ENCODE measurements at places on chromosomes 3 and 15.

- no peak for DNase-seq
Measured at GRCh38 chr3:189567766-189568420, 63.3 kb upstream of the TP63 start.

DNA sequence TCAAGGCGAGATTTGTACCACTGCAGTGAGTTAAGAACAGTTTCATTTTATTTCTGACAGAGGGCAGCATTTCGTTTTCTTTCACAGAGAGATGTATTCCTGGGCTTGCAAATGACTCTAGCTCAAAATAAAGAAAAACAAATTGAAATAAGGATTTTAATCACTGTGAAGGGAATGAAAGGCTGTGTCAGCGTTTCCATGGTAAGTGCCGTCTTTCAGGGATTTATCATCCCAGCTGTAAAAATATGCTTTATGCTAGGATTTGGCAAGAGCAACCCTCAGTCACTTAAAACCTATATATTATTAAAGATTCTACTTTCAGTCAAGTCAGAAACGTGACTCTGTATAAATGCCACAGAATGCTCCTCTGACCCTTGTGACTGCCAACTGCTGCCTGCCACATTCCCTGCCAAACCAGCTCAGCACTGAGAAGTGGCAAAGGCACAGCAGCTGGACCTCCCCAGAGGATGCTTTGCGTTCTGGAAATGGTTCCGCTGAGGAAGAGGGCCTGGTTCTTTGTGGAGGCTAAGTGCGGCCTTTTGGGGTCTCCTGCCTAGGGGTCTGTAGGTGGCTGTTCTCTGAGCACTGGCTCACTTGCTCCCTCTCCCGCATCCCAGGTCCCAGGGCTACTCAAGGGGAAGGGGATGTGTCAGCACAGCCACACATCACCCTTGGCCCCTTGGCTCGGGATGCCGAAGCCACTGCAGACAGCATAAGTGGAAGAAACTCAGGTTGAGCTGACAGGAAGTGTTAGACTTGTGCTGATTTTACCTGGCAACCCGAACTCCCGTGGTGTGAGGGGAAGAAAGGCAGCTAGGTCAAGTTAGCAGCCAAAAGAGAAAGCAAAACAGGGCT, 56.6 kb upstream of the POMGNT2 start:
- no peak for DNase-seq

DNA sequence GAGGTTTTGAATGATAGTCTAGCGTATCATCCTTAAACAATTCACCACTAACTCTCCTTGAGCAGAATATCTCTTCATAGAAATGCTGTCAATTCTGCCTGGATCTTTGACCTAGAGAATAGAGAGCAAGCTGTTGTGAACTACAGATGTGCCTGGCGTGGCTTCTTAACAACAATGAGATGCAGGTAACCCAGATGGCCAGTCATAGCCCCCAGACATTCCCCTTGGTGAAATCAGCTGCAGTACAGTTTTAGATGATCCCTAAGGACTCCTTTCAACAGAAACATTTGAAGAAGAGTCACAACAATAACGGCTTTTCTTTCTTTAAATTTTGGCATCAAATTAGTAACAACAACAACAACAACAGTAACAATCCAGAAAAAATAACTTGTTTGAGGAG, 1041.3 kb downstream of the ROBO1 start:
- DNase-seq: no peak

- DNase-seq: no peak
Measured at GRCh38 chr3:29503958-29504357, 223.1 kb downstream of the RBMS3 start.

DNA sequence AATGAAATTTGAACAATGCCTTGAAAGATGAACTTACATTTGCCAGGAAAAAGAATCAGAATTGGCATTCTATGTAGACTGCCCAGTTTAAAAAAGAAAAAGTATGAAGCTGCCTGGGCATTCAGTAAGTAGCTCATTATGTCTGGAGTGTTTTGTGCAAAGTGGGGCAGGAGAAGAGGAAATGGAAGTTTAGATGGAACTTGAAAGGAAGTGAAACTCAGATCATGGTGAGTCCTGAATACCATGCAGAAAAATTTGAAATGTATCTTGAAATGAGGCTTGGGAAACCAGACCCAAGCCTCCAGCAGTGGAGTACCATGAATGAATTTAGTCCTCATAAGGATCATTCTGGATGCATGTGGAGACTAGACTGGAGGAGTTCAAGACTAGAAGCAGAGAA, 4.8 kb upstream of the MORC1 start:
- no peak for DNase-seq

DNA sequence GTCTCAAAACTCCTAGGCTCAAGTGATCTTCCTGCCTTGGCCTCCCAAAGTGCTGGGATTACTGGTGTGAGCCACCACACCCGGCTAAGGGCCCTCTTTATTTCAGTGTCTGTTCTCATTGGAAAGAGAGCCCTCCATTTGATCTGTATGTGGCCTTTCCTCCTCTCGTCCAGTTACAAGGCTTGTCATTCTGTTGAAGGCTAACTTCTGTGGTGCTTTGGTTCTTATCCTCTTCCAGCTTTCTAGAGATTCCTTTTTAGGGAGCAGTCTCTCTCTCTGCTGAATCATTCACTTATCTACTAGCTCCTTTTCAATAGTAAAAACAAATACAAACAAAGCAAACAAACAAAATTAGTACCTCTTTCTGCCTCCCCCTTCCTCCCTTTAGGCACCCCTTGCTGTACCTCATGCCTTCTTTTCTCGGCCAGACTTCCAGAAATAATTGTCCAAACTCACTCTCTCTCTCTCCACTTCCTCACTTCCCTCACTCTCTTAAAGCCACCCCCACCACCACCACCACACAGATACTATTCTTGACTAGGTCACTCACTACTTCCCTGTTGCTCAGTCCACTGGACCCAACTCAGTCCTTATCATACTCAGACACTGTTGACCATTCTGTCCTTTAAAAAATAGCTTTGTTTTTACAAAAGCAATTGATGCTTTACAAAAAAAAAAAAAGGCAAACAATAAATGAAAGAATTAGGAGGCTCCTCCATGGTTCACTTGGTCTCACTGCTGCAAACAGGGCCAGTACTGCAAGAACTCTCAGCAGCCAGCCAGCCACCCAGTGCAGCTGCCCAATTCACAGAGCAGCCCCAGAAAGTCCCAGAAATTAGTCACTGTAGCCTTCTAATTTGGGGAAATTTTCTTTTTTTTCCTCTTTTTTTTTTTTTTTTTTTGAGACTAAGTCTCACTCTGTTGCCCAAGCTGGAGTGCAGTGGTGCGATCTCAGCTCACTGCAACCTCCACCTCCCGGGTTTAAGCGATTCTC, 31.7 kb upstream of the RAB11A start:
- no peak for DNase-seq

DNA sequence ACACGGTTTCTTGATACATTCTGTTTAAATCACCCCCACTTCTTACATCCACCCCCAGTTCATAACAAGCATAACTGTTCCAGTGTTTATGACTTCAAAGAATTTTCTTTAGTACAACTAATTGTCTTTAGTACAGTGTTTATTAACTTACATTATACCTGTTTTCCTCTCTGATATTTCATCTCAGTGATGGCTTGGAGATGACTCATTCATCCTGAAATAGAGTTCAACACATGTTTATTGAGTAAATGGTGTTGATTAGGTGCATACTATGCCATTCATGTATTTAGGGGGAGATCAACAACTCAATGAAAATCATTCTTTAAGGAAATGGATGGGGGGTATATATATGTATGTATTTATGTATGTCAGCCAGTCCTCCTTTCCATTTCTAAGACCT, 21.7 kb upstream of the UTS2B start:
- no peak for DNase-seq

- DNase-seq: no peak
Measured at GRCh38 chr3:193870376-193871219, 265.4 kb upstream of the HES1 start.

DNA sequence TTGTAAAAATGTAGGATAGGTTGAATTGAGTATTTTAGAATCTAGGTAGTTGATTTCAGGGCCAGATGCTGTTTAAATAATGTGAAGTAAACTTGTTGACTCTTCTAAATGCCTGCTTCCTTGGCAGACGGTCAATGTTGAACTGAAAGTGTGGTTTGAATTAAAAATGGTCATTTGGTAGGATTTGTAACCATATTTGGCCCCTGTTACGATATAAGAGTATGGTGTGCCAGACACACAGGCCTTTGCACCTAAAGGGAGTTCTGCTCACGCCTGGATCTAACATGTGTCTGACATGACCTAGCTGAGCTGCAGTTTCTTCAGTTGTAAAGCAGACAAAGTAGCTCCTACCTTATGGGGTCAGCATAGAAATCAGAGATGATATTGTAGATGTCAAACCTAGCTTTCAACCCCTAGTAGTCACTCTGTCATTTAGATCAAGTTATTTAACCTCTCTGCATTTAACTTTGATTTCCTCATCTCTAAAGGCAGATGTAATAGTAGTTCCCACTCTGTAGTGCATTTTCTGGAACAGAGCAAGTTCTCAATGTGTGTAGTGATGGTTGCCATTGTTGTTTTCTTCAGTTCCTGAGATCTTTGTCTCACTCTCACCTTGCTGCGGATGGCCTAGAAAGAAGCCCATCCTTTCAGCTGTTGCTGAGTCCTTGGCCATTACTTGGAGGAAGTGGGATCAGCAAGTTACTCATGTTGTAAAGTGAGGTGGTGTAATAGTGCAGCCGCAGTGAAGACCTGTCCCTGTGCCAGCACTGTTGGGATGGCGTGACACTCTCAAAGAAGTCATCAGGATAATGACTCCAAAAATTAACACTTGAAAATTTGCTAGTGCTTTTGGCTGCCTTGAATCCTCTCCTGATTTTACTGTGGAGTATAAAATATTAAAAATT, 90.2 kb downstream of the GHSR start:
- no peak for DNase-seq

GRCh38 chr3:100407977-100408532, 6.7 kb downstream of the LNP1 start:
- no peak for DNase-seq

DNA sequence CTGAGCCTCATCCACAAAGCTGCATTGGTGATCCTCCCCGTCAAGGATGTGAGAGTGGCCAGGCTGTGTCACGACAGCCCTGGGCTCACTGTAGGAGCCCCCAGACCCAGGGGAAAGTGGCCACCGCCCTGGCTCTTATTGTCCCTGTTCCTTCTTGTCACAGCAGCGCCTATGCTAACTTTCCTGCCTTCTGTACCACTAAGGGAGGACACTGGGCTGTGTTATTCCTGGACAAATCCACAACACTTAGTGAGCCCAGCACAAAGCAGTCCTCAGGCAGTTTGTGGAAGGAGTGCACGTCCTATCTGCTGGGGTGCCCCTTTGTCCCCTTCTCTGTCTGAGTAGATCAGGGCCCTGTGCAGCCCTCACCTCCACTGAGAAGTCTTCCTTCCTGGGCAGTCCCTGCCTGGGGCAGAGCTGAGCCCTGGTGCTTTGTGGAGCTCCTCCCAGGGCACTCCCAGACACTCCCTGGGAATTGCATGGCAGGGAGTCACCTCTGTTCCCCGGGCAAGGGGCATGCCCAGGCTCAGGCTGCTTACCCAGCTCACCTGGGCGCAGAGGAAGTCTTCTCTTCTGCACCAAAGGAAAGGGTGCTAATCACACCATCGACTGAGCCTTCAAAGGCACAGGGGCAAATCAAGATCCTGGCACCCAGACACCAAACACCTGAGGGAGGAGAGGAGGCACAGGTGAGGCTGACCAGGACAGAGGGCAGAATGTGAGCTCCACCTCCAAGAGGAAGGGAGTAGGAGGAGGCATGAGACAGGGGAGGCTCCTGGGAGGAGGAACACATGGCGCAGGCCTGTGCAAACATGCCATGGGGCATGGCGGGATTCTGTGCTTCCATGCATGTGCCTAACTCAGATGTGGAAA, 138.7 kb downstream of the KLF13 start:
- DNase-seq: no peak

DNA sequence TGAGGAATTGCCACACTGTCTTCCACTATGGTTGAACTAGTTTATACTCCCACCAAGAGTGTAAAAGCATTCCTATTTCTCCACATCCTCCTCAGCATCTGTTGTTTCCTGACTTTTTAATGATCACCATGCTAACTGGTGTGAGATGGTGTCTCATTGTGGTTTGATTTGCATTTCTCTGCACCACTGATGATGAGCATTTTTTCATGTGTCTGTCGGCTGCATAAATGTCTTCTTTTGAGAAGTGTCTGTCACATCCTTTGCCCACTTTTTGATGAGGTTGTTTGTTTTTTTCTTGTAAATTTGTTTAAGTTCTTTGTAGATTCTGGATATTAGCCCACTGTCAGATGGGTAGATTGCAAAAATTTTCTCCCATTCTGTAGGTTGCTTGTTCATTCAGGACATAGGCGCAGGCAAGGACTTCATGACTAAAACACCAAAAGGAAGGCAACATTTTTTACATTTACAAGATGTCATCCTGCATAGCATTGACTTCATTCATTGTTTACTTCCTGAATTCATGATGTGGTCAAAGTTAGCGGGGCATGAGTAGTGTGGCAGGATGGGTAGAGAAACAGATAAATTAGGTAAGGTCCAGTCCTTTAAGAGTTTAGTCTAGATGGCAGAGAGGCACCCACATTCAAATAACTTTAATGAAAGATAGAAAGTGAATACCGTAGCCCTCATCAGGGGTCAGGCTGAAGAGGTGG, 45.1 kb upstream of the LPP start:
- no peak for DNase-seq

- DNase-seq: no peak
Measured at GRCh38 chr15:37693926-37694325, 240.5 kb upstream of the TMCO5A start.

DNA sequence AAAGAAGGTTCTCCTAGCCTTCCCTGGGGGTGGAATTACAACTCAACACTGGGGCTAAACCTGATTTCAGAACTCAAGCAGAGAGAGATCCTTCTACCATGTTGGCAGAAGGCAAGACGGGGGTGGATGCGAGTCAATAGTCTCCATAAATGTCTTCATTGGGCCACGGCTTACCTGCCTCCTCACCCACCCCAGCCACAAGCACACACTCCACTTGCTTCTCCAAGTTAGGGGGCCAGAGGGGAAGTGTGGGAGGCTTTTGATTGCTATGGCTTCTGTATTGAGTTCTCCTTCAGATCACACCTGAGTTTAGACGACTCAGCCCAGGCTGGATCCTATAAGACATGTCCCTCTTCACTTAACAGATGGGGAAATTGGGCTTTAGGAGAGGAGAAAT, 178.9 kb downstream of the UACA start:
- no peak for DNase-seq

DNA sequence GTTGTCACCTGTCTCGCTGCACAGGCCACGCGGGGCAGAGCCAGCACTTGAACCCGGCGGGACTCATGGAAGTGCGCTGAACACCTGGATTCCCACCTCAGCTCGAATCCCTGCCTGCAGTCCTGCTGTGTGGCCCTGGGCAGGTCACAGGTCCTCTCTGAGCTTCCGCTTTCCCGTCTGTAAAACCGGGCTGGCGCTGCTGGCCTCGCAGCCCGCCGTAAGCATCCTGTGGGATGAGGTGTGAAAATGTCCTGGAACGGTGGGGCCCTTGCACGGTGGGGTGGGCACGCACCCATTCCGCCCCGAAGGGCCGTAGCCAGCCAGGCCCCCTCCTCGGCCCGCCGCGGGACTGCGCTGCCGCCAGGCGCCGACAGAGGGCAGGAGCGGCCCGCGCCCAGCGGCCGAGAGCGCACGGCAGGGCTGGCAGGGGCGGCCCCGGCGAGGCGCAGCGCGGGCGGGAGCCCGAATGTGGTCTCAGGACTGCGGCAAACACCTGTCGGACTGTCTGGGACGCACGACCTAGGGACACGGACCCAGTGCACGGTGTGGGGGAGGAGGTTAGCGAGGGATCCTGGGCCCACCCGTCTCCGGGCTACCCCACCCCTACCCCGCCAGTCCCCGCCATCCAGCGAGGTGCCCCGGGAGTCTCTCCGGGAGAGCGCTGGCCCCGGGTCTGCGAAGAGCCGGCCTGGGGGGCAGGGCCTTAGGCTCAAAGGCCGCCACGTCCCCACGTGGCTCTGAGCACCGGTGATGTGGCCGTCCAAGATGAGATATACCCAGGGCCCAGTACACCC, 40.4 kb downstream of the DNAJB8 start:
- peak; percentile 9 for DNase-seq

- no peak for DNase-seq
Measured at GRCh38 chr3:28891485-28891884, 389.4 kb upstream of the RBMS3 start.

Data from stimulated activated CD8-positive, alpha-beta memory T cell treated with anti-CD3 and anti-CD28 coated beads, Interleukin-4, amount 100 ng/mL, for 4 hours (primary cell).